ENCODE measurements at places on chromosomes 1 and 21.

DNA sequence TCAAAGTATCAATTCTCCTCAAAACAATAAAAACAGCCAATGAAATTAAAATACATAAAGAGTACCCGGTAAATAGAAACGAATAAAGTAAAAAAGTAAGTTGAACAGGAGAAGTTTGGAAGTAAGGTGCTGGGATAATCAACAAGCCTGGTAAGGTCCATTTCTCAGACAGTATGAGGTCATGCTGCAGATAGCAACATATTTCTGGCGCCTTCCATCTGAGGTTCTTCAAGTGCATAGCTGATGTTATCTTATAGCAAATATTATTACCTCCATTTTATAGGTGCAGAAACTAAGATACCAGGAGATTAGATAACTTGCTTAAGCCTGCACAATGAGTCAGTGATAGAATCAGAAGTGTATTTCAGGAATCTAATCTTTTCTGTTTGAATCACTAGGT lies 23.7 kb upstream of the CEP350 start:
- no peak for DNase-seq

GRCh38 chr1:34365295-34365694 lies 188.6 kb downstream of the C1orf94 start:
- no peak for DNase-seq

GRCh38 chr1:87794788-87795614 lies 466.3 kb downstream of the LMO4 start:
- no peak for DNase-seq

DNA sequence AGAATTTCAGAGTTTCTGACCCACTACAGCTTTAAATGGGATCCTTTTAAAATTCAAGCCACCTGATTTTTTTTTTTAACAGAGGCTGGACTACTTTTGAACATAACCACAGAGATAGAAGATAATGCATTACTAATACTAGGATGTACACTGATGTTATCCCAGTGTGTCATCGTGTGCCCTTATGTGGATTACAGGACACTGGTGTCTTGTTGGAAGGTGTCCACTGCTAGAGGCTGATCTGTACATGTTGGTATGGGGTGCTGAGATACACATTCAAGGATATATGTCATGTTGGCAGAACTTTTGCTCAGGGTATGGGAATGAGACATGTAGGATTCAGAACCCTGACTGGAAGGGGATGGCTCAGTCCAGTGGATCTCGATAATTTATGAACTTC lies 56.3 kb downstream of the INAVA start:
- DNase-seq: no peak

DNA sequence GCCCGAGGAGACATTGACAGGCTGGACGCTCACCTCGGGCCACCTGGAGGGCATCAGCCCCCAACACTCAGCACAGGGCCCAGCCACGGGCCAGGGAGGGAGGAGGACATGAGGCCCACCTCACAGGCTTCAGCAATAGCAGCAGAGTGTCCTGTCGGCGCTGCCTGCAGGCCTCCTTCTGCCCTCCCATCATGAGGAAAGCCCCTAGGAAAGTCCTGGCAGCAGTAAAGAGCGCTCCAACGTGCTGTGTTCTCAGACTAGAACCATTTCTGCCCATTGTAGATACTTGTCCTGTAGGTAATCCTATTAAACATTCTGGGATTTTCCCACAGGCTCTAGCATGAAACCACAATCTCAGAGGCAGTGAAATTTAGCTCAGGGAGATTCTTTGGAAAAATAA lies 62.0 kb upstream of the GALNT2 start:
- DNase-seq: no peak

DNA sequence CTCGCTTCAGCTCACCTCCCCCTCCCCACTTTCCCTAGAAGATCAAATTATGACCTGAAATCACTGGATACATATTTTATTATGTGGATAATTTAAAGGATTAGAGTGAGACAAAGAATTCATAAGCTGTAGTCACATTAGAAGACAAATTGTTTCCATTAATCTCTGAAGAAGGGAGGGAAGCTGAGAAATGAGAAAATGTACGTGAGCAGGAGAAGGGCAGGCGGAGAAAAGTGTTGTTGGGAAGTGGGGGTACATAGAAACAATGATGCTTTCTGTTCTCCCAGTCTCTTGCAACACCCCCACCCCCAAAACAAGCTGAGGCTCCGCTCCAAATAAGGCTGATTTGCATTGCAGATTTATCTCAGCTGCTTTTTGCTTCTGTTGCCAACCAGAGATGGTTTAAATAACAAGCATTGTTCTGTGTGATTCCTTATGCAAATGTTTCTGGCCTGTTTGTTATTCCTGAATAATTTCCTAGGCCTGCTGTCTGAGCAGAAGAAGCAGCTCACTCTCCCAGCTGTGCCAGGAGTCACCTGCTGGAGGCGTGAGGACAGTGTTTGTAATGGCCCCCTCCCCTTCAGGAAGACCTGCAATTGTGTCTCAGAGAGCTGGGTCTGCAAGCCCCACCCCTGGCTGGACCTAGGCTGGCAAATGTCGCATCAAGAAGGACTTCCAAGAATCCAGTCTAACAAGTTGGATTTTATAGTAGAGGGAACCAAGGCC lies 121.8 kb upstream of the TNR start:
- DNase-seq: no peak

DNA sequence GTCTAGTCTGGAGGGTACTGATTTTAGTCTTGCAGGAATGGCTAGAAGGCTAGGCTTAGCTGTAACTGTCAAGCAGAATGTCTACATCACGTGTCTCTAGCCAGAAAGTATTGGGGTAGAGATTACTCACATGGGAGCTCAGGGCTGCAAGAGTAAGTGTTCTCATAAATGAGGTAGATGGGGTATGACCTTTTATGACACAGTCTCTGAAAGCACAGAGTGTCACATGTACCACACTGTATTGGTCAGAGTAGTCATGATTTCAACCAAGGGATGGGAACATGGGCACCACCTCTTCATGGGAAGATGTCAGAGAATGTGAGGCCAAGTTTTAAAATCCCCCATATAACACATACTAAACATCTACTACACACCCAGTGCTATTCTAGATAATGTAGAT lies 2.9 kb downstream of the FYB2 start:
- no peak for DNase-seq

GRCh38 chr1:89762386-89762778 lies 58.5 kb upstream of the LRRC8D start:
- no peak for DNase-seq

- no peak for DNase-seq
These were observed 35.8 kb upstream of the OLFM3 start for GRCh38 chr1:102032534-102032933.

All from stimulated activated CD8-positive, alpha-beta memory T cell treated with anti-CD3 and anti-CD28 coated beads, Interleukin-12 subunit alpha, Interleukin-12 subunit beta, amount 100 ng/mL, for 4 hours (primary cell).